Thoracic aorta (tissue), 2 donors: ENCODE measurements at places on chromosomes 6 and 20. TPM values are rescaled to one million over a fixed set of nuclear protein-coding genes. Genes with fewer than 3 reads are reported as not detected.

Gene RNF182
- total RNA-seq, result not detected

Gene GTPBP2
- total RNA-seq, result 66.1 TPM

- DNase-seq, result no peak
These were observed 94.4 kb downstream of the FHL5 start for GRCh38 chr6:96657344-96657743.

DNA sequence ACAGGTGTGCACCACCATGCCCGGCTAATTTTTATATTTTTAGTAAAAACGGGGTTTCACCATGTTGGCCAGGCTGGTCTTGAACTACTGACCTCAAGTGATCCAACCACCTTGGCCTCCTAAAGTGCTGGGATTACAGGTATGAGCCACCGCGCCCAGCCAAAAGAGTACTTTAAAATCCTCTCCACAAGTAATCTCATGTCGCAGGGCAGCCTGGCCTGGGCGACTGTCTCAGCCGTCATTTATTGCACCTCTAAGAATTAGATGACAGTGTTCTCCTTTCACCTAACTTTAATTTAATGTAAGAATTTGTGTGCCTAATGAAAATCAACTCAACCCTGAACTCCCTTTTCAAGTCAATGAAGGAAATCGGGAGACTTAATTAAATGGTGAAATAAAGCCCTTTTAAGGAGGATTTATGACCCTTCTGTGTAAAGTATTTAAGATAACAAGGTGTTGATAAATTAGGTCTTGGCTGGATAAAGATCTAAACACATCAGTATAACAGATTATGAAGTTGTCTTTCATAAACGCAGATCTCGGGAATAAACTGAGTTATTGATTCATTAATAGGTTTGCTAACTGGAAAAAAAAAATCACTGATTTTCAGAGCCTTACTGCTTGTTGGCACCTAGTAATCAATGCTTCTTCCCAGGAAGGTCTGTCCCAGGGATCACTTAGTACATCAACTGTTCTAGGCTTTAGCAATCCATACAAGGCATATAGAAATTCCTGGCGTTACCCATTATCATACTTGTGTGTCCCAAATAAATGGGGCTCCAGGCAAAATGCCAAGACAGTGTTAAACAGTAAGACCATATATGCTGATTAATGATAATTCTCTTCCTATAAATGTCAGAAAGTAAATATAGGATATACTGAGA is 209.3 kb downstream of the GMDS start:
- no peak for DNase-seq

- DNase-seq, result no peak
These were observed 62.8 kb downstream of the JARID2 start for GRCh38 chr6:15308435-15309213.

GRCh38 chr6:53340536-53340935 is 8.2 kb downstream of the ELOVL5 start:
- no peak for DNase-seq

GRCh38 chr6:144285798-144286502 is 815 bp downstream of the UTRN start:
- DNase-seq, result peak; percentile 36
